ENCODE measurements at places on chromosomes 2 and 18.
A peak's percentile ranks its signal among the peaks of the same experiment; 100 is the strongest.

DNA sequence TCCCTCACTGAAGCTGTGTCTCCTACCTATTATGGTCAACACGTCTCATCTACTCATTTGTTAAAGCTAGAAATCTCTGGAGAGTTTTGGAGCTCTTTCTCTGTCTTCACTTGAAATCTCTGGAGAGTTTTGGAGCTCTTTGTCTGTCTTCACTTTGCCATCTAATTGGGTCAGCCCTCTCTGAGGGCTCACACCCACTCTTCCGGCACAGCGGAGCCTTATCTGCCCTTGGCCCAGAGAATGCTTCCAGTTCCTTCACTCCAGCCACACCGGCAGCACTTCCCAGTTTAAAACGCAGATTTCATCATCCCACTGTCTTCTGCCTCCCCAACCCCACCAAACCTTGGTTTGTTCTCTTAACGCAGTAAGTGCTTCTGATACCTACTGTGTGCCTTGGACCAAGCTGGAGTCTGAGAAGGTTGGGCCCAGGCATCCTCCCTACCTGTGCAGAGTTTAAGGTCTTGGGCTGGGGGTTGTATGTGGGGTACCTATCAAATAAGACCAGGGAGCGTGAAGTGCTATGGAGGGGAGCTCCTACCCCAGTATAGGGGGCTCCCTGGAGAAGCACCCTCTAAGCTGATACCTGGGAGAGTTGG is 5.0 kb downstream of the HPCAL1 start:
- DNase-seq, result no peak

DNA sequence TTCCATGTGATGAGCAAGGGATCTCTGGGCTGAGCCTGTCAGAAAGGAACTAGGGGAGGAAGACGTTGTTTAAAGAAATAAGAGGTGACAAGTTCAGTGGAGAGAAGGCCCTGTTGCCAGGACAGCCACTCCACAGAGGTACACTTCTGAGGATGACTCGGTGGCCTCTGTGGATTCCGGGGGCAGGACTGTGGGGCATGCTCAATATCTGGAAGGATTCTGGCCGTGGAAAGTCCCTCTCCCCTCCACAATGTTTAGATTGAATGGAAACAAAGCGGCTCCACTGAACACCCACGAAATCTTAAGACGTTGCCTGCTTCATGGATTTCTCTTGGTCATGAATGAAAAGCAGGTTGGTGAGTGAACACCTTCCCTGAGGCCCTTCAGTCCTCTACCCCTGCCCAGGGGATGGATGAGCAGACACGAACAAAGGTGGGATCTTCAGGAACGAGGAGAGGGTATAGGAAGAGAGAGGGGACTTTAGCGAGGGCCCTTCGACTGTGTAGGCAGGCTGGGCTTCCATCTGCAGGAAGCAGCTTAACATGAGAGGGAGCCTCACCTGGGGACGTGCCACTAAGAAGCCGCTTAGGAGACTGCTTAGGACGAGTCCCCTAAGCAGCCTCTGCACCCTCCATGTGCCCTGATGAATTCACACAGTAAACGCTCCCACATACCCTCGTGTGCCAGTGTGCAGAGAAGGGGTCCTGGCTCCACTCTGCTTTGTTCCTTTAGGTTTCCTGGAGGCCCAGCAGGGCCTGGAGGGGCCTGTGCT is 1.9 kb downstream of the NTSR2 start:
- DNase-seq, result no peak

- no peak for DNase-seq
Measured at GRCh38 chr2:96528006-96528699, 8.4 kb upstream of the ARID5A start.

- no peak for DNase-seq
Measured at GRCh38 chr18:42305869-42306593, 351.0 kb downstream of the PIK3C3 start.

DNA sequence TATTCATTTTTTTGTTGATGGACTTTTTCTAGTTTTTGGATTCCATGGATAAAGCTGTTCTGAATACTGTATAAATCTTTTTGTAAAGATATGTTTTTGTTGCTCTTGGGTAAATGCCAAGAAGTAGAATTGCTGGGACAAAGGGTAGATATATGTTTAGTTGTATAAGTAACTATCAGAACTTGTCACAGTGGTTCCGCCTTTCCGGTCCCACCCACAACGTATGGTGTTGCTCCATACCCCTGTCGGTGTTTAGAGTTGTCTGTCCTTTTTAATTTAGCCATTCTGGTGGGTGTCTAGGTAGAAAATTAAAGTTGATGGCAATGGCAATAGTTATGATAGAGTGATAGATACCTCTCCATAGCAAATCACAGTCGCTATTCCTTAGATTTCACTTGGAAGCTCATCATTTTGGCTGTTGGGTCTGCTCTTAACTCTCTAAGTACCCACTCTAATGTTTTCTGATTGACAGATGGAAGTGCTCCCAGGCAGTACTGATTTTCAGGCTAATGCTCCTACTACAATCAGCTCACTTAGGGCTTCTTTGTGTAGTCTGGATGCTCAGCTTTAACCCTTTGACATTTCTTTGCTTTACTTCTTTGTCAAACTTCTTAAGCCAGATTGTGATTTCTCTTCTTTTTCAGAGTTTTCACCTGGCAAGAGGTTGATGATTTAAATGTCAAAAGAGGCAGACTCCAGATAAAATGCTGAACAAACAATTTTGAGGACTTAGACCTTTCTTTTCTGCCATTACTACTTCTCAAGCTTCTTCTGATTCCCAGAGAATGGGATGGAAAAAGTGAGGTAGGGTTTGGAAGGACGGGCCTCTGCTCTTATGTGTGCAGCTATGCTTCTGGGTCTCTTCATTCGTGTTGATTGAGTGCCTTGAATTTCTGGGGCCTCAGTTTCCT is 156.4 kb downstream of the AQP4 start:
- DNase-seq, result no peak

DNA sequence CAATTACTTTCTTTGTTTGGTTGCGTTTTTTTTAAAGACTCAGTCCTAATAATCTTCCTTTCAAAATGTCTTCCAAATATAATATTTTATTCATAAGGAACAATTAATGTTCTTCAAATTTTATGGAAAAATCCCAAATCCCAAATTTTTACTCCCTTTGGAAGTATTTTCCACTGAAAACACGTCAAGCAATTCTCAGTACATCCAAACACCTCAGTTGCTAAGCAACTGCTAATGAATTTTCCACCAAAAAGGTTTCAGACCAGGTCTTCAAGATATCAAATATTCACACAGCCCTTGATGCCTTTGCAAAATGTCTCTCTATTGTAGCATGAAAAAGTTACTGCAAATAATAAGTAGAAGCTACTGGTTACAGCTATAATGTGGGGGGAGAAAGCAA is 140.1 kb downstream of the DSEL start:
- no peak for DNase-seq

GRCh38 chr2:129737660-129738527 is 241.6 kb upstream of the RAB6C start:
- DNase-seq, result no peak

GRCh38 chr2:105750735-105751134 is 6.0 kb downstream of the NCK2 start:
- DNase-seq, result no peak

DNA sequence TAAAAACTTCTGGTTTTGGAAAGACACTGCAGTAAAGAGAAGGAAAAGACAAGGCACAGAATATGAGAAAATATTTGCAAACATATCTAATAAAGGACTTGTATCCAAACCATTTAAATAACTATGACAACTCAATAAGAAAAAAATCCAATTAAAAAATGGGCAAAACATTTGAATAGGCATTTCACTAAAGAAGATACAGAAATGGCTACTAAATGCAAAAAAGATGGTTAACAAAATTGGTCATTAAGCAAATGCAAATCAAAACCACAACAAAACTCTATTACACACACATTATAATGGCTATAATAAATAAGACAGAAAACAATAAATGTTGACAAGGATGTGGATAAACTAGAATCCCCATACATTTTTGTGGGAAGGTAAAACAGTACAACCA is 14.5 kb downstream of the MYOM1 start:
- no peak for DNase-seq

- no peak for DNase-seq
Measured at GRCh38 chr2:200003444-200003843, 48.1 kb downstream of the MAIP1 start.

- DNase-seq, result no peak
Measured at GRCh38 chr2:205428811-205429210, 253.5 kb upstream of the NRP2 start.

DNA sequence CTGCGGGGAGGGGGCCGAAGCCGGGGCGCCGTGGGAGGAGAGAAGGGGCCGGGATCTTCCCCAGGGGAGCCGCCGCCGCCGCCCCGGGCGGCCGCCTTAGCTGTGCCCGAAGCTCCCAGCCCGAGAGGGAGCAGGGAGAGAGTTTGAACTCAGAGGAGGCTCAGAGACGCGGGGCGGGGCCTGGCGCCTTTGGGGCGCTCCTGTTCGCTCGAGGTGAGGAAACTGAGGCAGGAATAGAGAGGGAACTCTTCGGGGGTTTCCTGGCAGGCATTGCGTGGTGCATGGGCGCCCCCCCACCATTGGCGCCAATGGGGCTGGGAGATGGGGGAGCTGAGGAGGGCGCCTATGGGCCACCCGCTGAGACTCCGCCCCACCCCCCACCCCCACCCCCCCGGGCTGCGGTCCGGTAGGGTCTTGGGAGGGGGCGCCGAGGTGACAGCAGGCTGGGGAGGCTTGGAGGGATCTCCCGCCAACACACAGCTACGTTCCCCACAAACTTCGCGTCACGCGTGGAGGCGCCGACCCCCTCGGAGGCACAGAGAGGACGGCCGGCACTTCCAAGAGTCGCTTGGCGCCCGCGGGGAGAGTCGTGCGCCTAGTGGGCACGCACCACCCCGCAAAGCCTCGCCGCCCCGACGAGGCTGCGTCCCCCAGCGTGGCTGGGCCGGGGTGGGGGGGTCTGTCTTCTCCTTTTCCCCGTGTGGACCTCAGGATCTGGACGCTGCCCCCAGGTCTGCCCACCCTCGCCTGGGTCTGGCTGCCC is 680 bp downstream of the CTDSP1 start:
- DNase-seq, result no peak

DNA sequence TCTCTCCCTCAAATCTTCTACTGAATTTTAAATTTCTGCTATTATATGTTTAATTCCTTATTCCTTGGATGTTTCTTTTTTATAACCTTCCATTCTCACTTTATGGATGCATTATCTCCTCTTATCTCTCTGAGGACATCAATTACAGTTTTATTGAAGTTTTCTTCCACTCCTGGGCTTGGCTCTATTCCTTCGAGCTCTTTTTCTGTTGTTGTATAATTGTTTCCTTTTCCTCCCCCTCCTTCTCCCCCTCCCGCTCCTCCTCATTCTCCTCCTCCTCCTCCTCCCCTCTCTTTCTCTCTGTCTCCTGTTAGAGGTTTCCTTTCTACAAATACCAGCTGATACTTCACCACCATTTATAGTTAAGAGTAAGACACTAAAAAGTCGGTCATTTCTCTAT is 209.8 kb downstream of the ZBTB7C start:
- no peak for DNase-seq

GRCh38 chr18:3472681-3473544 is 22.9 kb downstream of the TGIF1 start:
- no peak for DNase-seq

- DNase-seq, result no peak
Measured at GRCh38 chr18:50849419-50849821, 29.5 kb upstream of the ME2 start.

DNA sequence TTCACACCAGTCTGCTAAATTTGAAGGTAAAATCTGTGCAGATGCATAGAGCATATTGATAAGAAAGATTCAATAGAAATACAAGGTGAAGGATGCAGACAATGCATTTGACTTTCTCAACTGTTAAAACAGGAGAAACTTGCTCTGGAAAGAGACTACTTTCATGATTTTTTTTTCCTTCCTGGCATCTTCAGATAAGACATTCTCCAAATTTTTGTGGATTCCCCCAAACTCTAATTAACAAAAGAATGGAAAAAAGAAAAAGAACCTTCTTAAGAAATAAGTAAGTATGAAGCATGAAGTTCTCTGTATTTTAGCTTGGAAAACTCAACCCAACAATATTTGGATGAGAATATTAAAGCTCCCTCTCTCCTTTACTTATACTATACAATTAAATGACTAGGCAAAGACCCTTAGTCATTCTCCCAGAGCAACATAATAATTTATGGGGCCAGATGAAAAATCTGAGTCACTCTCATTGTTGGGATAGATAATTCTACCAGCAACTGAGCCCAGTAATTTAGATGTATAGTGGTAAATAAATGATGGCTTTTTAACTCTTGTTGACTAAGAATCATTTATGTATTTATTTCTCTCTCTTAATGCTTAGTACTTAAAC is 298.7 kb upstream of the COL3A1 start:
- DNase-seq, result no peak

- DNase-seq, result no peak
Measured at GRCh38 chr18:48813833-48814489, 136.8 kb downstream of the SMAD7 start.

DNA sequence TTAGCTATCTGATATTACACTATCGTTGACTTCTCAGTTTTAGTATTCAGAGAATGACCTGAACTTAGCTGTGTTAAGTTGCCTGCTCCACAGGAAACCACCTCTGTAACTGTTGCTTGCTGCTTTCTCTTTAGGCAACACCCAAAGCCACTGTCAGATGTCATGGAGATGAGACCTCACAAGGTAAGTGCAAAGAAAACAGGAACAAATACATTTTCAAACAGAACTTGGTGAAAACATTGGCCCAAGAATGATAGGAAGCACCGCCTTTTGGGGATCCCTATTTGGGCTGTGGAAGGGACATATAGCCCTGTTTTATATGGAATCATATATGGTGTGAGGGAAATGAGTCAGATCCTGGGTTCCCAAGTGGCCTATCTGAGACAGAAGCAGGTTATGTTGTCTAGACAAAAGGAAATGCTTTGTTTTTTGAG is 143.4 kb downstream of the UBE2E3 start:
- no peak for DNase-seq

- DNase-seq, result no peak
Measured at GRCh38 chr2:200159829-200160781, 146.4 kb upstream of the SPATS2L start.

DNA sequence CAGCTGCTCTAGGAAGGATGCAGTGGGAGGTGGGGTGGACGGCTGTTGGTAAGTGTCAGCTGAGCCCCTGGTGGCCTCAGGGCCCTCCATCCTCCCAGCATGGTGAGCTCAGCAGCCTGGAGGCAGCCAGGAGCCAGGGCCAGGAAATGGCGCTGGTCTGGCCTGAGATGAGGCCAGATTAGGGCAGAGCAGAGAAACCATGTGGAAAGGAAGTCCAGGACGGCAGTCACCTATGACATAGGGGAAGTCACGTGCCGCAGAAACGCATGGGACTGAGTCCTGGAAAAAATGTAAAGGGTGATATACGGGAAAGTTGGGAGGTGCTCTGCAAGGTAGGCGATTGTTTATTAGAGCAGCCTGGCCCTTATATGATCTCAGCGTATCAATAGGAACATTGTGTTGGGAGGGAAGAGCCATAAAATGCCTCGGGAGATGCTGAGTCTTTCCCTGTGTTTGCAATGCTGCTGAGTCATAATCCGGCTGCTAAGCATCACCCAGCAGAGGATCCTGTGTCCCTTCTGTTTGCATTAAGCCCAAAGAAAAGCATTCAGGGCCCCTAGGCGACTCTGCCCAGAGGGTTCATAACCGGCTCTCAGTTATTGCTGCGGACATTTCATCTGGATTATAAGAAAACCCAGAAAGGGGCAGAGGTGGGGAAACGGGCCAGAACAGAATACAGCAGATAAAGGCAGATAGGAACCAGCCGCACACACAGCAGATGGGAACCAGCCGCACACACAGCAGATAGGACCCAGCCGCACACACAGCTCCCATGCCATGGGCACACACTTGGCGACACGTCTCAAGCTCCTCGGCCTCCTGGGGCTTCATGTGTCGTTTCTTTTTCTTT is 30.3 kb upstream of the B3GNT7 start:
- peak; percentile 41 for DNase-seq

GRCh38 chr2:100404411-100404810 is 13.1 kb downstream of the CHST10 start:
- no peak for DNase-seq

Data from non-pigmented ciliary epithelial cell (primary cell).